Stimulated activated naive CD4-positive, alpha-beta T cell treated with Interleukin-2 at 50 U/mL for 16 hours (primary cell): ENCODE measurements at places on chromosomes 5 and 9.

- no peak for DNase-seq
Observed at GRCh38 chr9:87640385-87640795, 85.5 kb upstream of the CTSL start.

DNA sequence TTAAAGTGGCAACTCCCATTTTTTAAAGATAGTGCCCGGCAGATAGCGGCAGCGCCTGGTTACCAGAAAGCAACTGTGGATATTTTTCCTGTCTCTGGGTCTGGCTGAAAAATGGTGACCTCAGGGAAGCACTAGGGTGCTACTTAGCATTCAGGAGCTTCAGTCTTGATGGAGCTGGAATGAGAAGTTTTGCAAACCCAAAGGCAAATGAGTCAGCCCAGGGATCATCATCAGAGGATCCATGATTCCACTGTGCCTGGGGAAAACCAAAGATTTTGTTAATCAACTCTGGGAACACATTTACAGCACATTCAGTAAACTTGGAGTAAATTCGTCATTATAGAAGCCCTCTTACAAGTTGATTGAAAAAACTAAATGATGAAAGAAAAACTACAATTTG is 26.7 kb downstream of the F2R start:
- DNase-seq, result no peak

DNA sequence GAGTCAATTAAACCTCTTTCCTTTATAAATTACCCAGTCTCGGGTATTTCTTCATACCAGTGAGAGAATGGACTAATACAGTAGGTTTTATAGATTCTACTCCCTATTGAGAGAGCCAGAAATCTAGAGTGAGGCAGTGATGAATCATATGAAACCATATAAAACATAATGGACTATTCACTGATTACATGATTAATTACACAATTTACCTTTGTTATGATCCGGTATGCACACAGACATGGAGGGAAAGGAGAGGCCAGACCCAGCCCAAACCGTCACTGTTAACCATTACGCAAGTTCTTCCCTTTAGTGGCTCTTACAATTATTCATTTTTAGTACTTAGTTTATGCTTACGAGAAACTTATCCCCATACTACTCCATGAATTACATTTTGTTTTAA is 205.0 kb downstream of the DNAH5 start:
- DNase-seq, result no peak

DNA sequence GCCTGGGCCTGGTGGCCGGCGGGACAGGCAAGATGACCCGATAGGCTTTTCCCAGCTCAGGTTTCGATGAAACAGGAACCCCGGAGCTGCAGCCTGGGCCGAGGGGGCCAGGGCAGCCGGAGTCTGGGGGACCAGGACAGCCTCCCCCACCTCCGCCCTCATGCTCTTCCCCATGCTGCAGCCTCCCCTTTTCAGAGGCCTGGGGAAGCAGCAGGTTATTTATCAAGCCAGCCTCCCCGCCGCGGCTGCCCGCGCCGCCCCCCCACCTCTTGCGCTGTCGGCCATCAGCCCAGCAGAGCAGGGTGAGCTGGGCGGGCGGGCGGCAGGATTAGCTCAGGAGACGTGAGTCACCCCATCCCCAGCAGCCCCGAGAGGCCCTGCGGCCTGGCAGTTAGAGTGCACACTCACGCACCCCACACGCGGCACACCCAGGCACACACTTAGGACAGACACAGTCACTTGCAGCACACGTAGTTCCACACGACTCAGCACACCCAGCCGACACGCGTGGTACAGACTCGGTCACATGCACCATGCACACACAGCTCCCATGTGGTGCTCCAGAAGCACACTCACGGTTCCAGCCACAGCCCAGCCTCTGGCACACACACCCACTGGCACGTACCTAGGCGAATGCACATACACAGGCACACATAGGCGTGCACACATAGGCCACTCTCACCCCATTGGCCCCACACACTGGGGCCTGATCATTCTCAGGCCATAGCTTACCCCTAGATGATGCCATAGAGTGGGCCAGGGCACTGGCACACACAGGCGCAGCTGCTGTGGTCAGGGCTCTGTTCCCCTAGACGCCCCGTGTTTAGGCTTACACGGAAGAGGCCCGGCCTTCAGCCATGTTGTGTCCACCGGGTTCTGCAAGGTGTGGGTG is 13.0 kb downstream of the CXXC5 start:
- DNase-seq, result no peak

GRCh38 chr9:127316586-127317323 is 52.2 kb downstream of the GARNL3 start:
- no peak for DNase-seq

- no peak for DNase-seq
Observed at GRCh38 chr9:134384811-134385479, 58.7 kb downstream of the RXRA start.

- DNase-seq, result no peak
Observed at GRCh38 chr9:111961575-111961974, 65.0 kb downstream of the UGCG start.

DNA sequence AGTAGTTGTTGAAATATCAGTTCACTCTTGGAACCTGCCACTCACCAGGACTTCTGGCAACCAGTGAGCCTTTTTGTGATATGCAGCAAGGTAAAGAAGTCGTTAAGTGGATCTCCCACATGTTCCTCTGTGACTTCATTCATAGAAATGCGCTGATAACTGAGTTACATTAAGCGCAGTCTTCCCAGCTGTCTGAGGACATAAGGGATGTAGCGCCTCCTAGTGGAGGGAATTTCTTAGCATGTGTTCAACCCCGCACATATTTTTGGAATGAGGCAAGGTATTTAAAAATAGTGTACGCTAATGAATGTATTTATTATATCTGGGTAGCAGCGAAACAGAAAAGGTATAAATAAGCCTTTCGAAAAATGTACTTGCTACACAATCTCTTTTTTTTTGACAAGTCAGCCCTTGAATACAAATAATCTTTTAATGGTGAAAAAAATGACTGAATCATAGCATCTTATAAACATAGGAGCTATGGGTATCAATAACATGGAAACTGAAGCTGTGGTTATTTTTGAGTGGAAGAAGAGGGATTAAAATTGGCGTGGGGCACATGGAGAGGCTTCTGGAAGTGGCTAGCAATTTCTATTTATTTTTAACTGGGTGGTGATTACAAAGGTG is 38.0 kb downstream of the PALM2AKAP2 start:
- no peak for DNase-seq

GRCh38 chr5:99033014-99033900 is 104.5 kb upstream of the CHD1 start:
- no peak for DNase-seq

GRCh38 chr5:38494763-38495162 is 61.7 kb downstream of the LIFR start:
- DNase-seq, result no peak

DNA sequence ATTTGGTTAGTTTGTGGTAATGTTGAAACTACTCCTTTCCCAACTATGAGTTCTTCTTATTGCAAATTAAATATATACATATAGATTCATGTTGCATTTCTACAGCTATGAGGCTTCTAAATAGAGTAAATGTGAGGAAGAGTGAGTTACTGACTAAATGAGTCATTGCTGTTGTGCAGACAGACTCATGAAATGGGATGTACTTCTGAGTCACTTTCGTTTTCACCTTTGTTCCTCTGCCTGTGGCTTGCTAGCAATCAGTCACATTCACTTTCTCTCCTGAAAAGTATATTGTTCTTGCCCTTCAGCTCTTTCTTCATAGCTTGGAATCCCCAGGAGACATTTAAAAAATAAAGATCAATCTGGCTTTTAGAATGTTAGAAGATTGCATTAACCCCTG is 295.5 kb upstream of the SMC2 start:
- DNase-seq, result no peak

- no peak for DNase-seq
Observed at GRCh38 chr5:179343719-179344430, 1.4 kb downstream of the ADAMTS2 start.

DNA sequence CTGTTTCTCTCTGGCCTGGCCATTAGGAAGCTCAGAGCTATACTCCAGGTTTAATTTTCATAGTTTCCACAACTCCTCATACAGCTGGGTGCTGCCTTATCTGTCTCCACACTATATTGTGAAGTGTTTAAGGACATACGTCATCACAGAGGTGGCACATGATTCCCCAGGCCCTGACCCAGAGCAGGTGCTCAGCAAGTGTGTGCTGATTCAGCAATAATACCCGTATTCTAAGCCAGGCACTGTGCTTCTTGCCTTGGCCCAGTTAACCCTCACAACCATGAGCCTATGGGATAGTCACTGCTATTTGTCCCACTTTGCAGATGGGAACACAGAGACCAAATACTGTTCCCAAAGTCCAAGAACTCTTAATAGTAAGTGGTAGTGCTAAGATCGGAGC is 93.5 kb upstream of the SMIM23 start:
- DNase-seq, result no peak

GRCh38 chr9:110810262-110810976 is 141.8 kb downstream of the MUSK start:
- DNase-seq, result no peak

GRCh38 chr5:151100681-151101080 is 19.8 kb upstream of the TNIP1 start:
- no peak for DNase-seq

- no peak for DNase-seq
Observed at GRCh38 chr9:2151171-2151570, 136.0 kb downstream of the SMARCA2 start.

GRCh38 chr5:115072266-115073064 is 97.2 kb downstream of the TRIM36 start:
- no peak for DNase-seq

DNA sequence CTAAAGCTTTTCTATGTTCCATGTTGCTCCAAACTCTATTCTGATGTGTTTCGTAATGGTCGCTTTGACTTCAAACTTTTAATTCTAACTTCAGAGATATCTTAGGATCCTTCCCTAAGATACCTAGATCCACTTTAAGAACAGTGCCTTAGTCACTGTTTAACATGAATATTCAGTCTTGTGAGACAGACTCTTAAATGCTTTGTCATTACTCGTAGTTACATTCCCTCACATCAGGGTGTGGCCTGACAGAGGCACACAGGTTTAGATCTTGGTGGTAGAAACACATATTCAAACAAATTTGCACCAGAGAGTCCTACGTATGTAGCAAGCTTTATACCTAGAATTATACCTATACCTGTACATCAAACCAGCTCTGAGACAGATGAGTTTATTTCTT is 687.0 kb upstream of the C9orf72 start:
- no peak for DNase-seq

DNA sequence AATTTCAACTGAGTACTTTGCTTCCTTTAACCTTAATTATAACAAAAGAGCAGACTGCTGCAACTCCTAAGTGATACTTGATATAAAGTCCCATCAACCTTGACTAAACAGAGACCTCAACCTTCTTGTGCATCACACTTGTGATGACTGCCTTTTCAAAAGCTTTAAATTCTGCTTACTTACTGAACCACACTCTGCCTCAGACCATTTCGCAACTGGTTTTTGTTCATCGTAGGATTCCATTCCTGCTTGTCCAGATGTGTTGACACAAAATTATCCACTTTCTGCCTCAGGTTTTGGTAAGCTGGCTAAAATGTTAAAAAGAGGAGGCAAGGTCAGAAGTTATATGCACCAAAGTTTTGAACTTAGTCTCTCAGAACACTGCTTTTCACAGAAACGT is 3.5 kb downstream of the BOD1 start:
- no peak for DNase-seq

- DNase-seq, result no peak
Observed at GRCh38 chr9:97307500-97308163, at the start of gene CCDC180. Gene CCDC180 (plus strand): TSS chr9:97307659. CDS start chr9:97308064, 405 bp downstream.

GRCh38 chr9:121331992-121332685 is 37.9 kb downstream of the STOM start:
- no peak for DNase-seq

- DNase-seq, result peak; percentile 36
Observed at GRCh38 chr9:99105152-99106043, 485 bp downstream of the TGFBR1 start.

DNA sequence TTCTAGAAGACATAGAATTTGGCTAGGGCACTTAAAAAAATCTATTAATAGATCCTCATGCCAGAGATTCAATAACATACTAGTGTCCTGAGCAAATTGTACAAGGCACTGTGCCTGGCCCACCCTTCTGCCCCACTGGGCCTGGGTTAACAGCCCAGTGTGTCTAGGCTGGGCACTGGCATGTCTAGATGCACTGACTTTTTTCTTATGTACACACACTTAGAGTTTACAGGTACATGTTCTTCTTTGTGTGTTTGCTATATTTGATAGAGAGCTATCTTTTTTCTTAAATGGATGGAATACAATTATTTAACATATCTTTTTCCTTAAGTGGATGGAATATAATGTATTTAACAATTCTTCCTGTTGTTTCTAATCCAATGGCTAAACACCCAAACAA is 241.5 kb downstream of the AUH start:
- DNase-seq, result no peak

GRCh38 chr5:59287884-59288283 is 605.6 kb downstream of the PDE4D start:
- no peak for DNase-seq

DNA sequence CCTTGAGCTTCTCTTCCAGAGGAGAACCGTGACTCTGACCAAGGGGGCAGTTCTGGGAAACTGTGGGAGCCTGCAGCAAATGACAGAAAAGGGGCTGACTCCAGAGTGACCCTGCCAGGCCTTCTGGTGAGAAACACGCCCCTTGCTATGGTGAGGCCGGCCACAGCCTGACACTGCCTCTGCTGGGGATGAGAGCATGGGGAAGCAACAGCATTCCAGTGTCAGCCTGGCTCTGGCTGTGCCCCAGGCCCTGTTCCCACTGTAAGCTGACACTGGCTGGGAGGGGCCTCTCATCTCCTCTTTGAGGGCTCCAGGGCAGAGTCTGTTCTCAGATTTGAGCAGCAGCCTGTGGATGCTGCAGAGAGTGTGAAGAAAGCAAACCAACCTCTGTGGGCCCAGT is 180.0 kb upstream of the IL12B start:
- DNase-seq, result no peak

DNA sequence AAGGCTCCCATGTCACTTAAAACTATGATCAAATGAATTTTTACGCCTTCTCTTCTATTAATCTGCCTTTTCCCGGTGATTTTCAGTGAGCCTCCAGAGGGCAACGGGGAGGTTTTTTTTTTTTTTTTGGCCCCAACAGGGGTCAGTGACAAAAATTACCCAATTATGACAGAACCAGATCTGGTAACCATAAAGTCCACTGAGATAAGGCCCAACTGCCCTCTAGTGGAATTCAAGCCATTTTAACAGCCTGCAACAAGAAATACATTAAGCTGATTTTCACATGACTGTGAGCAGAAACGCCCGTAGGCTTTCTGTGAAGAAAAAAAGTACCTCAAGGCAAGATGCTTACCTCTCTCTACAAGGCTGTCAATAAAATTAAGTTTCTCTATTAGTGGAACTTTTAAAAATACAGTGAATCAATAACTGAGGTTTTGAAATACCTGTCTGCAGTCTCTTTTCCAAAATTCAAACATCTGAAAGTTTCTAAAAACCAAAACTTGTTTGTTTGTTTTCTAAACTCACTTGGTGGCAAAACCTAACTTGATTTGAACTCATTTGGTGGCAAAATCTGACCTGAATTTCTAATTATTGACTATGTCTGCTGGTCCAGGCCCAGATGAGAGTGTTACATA is 49.7 kb upstream of the FST start:
- DNase-seq, result no peak

DNA sequence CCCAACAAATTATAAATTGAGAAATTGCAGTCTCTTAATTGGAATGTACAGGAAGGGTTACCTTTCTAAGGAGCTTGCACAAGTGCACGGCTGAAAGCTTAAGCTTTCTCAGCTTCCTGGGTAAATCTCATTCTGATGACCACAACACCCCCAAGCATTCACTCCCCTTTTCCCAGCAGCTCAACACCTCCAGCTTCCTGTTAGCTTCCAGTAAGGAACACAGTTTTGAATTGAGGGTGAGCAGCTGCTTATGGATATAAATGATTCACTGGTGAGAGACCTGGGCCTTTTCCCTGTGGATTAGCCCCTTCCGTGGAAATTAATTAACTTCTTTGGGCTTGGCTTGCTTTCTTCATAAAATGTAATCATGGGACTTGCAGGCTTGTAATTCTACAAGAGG is 101.2 kb downstream of the SLC28A3 start:
- no peak for DNase-seq
